ENCODE measurements at places on chromosomes 2 and 18.

GRCh38 chr2:128274218-128274617 is 44.5 kb downstream of the HS6ST1 start:
- DNase-seq, result no peak

- peak; percentile 77 for DNase-seq
Observed at GRCh38 chr2:241692448-241692847, 5.8 kb upstream of the DTYMK start.

- no peak for DNase-seq
Observed at GRCh38 chr2:44843641-44844310, 97.7 kb upstream of the SIX3 start.

GRCh38 chr2:231189171-231189530 is 9.3 kb upstream of the ARMC9 start:
- DNase-seq, result no peak

DNA sequence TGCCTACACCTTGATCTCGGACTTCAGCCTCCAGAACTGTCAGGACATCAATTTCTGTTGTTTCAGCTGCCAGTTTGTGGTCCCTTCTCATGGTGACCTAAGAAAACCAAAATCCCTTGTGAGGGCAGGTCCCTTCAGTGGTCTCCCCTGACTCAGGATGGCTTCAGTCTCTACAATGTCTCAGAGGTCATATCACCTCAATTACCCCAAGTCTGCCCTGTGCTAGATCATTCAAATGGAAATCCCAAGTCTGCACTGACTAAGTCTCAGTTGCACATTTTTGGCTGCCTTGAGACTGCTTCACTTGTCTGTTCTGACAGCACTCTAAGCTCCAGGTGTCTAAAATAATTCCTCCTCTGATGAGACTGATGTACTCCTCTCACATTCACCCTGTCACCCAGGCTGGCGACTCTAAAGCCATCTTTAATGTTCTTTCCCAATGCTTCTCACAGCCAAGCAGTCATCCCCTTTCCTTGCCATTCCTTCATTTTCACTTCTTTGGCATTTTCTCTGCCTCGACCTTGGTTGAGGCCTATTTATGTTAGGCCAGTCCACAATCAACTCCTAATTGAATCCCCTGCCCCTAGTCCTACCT is 470.8 kb downstream of the DLGAP1 start:
- DNase-seq, result no peak

- DNase-seq, result peak; percentile 42
Observed at GRCh38 chr18:23291456-23292205, 156.3 kb downstream of the CABLES1 start.

GRCh38 chr2:19556648-19557047 is 198.2 kb upstream of the OSR1 start:
- no peak for DNase-seq

DNA sequence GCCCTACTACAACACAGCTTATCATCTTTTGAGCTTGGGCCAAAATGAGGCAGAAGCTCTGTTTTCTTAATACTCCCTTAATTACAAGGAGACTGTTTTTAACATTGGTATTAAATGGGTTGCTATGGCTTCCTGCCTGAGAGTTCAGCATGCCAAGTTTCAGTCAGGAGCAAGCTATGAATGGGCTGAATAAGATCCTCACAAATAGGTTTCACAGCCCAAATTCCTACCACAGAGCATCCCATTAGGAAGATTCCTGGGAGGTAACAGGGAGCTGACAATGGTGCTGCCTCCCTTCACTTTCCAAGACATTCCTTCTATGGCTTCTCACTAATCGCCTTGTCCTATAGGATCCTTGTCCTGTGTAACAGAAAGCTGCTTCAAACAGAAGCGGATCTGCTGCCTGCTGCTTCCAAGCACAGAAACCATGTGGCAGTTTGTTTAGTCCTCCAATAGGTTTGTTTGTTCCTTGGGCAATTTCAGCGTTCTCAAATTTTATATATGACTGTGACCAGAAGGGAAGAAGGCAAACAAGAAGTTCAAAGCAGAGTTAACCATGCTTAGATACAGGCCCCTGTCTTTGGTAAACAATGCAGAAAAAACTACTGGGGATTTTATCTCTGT is 70.9 kb downstream of the NCKAP5 start:
- no peak for DNase-seq

- no peak for DNase-seq
Observed at GRCh38 chr2:235497096-235497495, 3.3 kb downstream of the AGAP1 start.

DNA sequence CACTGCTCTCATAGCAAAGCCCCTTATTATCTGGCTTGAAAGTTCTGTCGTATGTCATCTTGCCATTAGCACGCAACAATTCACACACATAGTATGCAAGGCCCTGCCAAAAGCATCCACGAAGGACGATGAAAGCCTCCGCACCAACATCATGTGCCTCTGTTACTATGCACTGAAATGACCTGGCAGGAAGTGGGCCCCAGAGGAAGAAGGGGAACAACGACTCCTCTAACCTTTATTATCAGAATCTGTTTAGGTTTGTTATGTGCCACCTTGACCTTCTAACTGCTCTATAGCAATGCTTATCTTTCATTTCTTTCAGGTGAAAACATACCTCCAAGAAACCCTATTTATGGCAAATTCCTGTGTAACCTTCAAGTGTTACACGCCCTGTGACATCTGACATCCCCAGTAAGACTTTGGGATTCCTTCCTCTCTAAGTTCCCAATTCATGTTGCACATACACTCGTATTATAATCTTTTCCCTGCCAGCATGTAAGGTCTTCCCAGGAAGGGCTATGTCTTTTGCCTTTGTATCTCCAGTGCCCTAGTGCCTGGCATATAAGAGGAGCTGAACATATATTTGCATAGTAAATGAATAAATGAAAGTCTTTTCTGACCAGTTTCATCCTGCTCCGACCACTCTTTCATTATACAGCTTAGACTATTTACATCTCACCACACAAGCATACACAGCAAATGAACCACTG is 7.0 kb upstream of the NDUFV2 start:
- peak; percentile 36 for DNase-seq

- DNase-seq, result peak; percentile 47
Observed at GRCh38 chr2:86622519-86623042, 1.1 kb downstream of the RNF103 start.

All from ELR (cell line).